GM23338 (cell line): ENCODE measurements at places on chromosomes 3 and 15. TPM values are rescaled to one million over a fixed set of nuclear protein-coding genes. Genes with fewer than 3 reads are reported as not detected.

Gene DNASE1L3
- not detected in 2 replicates for total RNA-seq

Gene ATP13A5
- not detected in 2 replicates for total RNA-seq

Gene RLBP1
- not detected in 2 replicates for total RNA-seq

Gene CNTN3
- total RNA-seq: 0.04 and 0.24 TPM in 2 replicates

Gene ARID3B
- total RNA-seq: 114 and 147 TPM in 2 replicates

Gene GOLGA8J
- total RNA-seq: not detected in 2 replicates

Gene TRPM1
- total RNA-seq: not detected in 2 replicates

Gene SLC24A5
- not detected in 2 replicates for total RNA-seq

Gene LRRN1
- total RNA-seq: 157 and 172 TPM in 2 replicates

Gene DPPA4
- total RNA-seq: 806 and 878 TPM in 2 replicates

Gene A4GNT
- total RNA-seq: not detected in 2 replicates

Gene FSIP1
- 0.70 and 2.1 TPM in 2 replicates for total RNA-seq

Gene SST
- total RNA-seq: not detected in 2 replicates

Gene CLDN16
- total RNA-seq: not detected in 2 replicates

Gene SLC22A13
- 0.47 and 0.66 TPM in 2 replicates for total RNA-seq

Gene SLC7A14
- 0.49 and 0.58 TPM in 2 replicates for total RNA-seq

Gene PFKFB4
- 15.0 and 22.9 TPM in 2 replicates for total RNA-seq

Gene IMPG2
- not detected in 2 replicates for total RNA-seq

Gene TNFAIP8L3
- 0.31 and 0.54 TPM in 2 replicates for total RNA-seq

Gene GOLGA8M
- not detected in 2 replicates for total RNA-seq

Gene ADAMTS7
- 46.5 and 52.7 TPM in 2 replicates for total RNA-seq
